ENCODE measurements at places on chromosomes 5 and 9.

DNA sequence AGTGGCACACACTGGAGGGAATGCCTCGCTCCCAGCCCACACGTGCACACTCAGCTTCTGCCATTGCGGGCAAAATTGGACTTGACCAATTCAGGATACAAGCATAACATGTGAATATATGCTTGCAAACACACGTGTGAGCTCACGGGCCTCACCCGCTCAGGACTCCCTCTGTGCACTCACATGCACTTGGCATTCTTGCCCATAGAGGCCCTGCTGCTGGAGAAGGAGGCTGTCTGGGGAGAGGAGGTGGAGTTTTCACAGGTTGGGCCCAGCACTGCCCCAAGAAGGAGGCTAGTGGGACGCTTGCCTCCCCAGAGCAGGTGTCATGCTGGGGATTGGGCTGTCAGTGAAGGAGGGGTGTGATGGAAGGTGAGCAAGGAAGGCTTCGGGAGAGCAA lies 1.7 kb downstream of the MYMK start:
- no peak for DNase-seq

DNA sequence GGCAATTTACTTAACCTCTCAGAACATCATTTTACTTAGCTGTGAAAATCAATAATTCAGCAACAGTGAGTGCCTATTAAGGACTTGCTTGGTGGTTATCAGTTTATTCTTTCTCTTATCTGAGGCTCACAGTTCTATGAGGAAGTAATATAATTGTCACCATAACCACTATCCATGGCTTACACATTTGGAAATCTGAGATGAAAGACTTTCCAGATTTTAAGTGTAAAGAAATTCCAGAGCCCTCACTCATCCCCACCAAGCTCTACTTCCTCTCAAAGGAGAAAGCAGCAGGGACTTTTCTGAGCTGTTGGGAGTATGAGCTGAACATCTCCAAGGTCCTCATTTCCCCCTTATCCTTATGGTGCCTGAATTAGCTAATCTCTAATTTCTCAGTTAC lies 321.5 kb downstream of the FBXL7 start:
- no peak for DNase-seq

DNA sequence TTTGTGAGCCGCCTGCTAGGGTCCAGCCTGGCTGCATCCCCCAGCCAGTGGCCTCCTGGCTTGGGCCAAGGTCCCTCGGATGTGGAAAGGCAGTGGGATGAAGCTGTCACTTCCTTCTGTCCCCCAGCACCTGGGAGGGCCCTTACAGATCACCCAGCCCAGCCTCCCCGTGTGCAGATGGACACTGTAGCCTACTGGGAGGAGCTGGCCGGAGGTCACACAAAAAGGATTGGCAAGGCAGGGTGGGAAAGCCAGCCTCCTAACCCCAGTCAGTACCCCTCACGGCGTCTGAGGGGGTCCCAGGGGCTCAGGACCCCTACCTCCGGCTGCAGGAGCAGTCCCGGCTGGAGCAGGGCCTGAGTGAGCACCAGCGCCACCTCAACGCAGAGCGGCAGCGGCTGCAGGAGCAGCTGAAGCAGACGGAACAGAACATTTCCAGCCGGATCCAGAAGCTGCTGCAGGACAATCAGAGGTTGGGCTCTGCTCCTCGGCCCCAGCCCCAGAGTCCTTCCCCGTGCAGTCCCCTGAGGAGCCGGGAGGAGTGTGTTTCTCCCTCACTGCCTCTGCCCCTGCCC lies 28.3 kb downstream of the LRSAM1 start:
- no peak for DNase-seq

- no peak for DNase-seq
These were observed 5.2 kb downstream of the GLIPR2 start for GRCh38 chr9:36141761-36142160.

DNA sequence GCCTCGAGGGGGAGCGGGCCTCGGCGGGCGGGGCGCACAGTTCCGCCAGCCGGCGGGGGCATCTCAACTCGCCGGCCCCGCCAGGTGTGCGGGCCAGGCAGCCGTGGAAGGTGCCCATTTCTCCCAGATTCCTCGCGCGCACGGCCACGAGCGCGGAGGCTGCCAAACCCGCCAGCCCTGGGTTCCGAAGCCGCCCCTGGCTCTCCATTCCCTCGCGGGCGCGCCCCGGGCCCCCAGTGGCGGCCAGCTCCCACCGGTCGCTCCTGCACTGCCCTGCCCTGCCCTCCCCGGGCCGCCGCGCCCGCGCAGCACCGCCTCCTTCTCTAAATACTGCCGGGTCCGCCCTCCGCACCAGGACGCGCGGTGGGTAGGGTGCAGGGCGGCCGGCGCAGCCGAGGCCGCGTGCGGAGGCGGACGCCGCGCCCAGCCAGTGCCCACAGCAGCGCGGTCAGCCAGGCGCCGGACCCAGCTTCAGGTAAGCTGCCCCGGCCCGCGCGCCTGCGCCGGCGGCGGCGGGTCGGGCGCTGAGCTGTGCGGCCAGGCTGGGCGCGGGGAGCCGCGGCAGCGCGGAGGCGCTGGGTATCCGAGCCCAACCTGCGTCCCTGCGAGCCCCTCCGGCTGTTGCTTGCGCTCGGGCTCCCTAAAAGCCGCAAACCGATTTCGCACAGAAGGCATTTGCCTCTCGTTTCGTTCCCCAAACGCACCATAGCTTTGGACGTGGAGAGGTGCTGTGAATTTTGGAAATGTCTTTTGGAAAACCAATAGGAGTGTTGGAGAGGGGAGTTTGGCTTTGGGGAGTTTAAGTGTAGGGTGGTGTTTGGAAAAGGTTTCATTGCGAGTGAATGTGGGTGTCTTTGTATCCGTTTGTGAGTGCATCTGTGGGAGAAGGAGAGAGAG lies at the start of gene TMEM171:
Gene TMEM171, plus strand, starts transcription at position 354 of the 897 bp plus-strand sequence. CDS start 2,799 bp downstream, outside the sequence.
- no peak for DNase-seq
